ENCODE measurements at places on chromosomes 2 and 18.

GRCh38 chr2:234951664-234952269 is at the start of gene SH3BP4:
Gene SH3BP4, plus strand, starts transcription at chr2:234952017. Its CDS starts 82,986 bp downstream, at chr2:235035003.
- peak; percentile 78 for DNase-seq

DNA sequence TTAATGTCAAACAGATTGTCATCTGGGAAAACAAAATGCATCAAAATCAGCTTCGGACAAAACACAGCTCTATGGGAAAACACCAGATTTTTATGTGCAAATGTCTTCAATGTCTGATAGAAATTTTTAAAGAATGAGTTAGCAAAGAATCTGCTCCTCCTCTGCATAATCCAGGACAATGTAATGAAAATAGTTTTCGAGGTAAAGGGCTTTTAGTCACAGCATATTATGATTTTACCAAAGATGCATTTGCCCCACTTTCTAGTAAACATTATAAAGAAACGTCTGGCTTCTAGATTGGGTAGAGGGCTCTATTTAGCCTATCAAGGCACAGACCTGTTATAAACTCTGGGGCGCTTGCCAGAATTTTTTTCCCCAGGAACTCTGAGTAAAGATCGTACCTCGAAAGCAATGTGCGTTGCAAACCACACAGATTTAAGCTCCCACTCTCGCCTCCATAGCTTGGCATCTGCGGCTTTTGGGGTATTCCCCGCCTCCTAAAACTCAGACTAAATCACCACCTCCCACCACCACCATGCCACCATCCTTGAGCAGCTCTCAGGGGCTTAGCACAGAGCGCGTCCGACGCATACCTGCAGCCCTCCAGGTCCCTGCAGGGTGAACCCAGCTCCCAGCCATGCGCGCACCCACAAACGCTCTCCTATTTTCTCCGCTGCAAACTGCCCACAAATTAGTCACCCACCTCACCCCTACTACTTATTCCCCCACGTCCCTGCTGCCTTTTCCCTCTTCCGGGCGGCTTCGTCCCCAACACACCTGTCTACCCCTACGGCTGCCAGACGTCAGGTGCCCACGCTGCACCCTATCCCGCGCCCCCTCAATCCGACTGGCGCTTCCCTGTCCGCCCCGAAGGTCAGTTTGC is 829 bp downstream of the ACVR1C start:
- no peak for DNase-seq

DNA sequence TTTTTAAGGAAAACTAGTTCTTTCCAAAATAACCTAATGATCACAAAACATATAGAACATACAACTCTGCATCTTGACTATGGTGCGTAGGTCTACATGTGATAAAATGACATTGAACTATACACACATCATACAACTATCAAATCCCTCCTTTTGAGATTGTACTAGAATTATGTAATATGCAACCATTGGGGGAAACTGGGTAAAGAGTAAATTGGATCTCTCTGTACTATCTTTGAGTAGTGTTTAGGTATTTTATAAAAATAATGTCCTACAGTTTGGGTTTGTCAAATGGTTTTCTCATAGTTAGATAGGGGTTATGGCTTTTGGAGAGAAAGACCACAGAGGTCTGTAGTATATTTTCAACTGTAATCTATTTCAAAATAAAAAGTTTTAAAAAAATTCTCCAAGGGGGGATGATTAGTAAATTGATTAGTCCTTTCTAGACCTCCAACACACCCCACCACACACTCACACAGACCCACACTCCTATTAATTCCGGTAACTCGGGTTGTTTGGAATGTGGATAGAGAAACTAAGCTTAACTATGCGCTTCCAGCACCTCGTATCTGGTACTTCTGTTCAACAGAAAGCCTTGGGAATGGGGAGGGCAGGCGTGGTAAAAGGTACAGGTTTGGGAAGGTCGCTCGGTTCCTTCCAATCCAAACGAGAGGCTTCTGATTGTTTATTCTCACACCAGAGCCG is 695 bp upstream of the BIRC6 start:
- no peak for DNase-seq

- DNase-seq, result no peak
Observed at GRCh38 chr2:221064058-221064854, 507.8 kb downstream of the EPHA4 start.

- DNase-seq, result no peak
Observed at GRCh38 chr2:178363252-178363651, 87.7 kb downstream of the PRKRA start.

- DNase-seq, result no peak
Observed at GRCh38 chr2:19543663-19544383, 185.4 kb upstream of the OSR1 start.

DNA sequence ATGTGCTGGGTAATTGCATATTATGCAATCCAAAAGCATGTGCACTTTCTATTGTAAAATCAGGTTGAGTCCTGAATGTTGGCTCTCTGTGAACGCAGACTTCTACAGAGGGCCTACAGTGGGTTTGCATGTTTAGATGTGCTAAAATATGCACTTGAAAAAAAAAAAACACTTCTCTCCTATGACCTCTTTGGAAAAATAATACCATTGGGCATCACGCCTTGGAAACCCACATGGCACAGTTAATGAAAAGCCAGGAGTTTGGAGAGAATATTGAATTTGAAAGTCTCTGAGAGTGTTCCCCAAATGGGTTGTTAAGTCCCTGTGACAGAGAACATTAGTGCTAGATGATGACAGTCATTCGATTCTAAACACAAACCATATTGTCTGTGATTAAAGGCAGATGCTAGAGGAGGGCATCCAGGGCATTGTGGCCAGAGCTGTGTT is 710.4 kb upstream of the PIK3C3 start:
- no peak for DNase-seq

Data from mesothelial cell of epicardium (in vitro differentiated cells).